ENCODE measurements at places on chromosomes 1 and 21.
A peak's percentile ranks its signal among the peaks of the same experiment; 100 is the strongest.

- DNase-seq: no peak
These were observed 19.1 kb upstream of the SPAG17 start for GRCh38 chr1:118204105-118204504.

DNA sequence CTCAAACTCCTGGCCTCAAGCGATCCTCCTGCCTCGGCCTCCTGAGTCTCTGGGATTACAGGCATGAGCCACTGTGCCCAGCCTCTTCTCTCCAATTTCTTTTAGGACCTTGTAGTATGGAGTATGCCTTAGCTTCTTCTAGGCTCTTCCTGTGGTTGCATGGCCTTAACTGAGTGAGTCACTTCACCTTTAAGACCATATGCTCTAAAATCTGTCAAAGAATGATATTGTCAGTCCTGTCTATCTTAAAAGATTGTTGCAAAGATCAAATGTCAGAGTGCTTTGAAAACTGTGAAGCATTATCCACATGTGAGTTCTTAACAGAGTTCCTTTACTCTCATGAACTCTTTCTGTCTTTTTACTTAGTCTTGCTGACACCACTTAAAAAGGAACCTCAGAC lies 37.2 kb downstream of the ATP2B4 start:
- no peak for DNase-seq

DNA sequence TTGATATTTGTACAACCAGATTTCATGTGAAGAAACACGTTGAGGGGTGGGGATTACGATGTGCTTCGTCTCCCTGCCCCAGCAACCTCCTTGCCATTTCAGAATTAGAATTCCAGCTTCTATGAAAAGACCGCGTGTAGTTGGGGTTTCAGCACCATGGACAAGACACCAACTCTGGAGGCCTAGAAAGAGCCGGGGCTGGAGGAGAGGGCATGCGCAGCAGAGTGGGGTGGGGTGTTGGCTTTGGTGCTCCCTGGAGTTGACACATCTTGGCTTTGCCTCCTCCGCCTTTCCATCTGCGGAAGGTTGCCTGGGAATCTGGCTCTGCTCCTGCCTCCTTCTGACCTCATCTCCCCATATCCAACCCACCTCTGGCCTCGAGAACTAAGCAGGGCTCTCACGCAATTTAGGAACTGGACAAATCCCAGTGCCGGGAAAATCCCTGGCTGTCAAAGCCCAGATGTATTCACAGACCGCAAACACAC lies 11.8 kb downstream of the HTR6 start:
- no peak for DNase-seq

- no peak for DNase-seq
These were observed 133.6 kb downstream of the TRIM33 start for GRCh38 chr1:114377356-114377755.

- no peak for DNase-seq
These were observed 24.1 kb upstream of the ZNF436 start for GRCh38 chr1:23393706-23394105.

- DNase-seq: no peak
These were observed 5.6 kb upstream of the HNRNPU start for GRCh38 chr1:244869950-244870349.

DNA sequence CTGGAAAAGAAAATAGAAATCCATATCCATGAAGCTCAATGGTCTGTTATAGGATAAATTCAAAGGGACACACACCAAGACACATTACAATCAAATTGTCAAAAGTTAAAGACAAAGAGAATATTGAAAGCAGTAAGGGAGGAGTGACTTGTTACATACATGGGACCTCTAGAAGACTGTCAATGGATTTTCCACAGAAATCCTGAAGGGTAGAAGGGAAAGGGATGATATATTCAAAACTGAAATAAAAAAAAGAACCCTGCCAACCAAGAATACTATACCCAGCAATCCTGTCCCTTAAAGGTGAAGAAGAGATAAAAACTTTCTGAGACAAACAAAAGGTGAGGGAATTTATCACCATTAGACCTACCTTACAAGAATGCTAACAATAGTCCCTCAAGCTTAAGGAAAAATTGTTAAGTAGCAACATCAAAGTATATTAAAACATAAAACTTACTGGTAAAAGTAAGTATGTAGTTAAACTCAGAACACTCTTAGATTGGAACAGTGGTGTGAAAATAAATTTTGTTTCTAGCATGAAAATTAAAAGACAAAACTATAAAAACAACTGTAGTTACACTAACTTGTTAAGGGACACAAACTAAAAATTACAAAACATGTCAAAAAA lies 103.2 kb upstream of the APP start:
- DNase-seq: no peak

DNA sequence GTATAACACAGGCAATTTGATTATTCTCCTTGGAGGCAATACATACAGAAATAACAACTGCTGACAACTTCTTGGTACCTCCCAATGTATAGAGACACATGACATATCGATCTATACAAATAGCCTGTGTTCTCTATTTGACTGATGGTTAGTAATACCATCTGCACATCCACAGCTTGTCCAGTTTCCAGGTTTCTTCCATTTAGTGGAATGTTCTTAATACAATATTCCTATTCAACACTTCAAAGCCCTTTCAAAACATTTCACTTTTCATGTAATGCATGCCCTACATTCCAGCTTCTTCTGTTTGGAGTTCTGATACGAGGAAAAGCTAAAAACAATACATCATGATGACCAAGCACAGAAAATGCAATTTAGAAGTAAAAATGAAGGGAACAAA lies 37.0 kb upstream of the GORAB start:
- DNase-seq: no peak

DNA sequence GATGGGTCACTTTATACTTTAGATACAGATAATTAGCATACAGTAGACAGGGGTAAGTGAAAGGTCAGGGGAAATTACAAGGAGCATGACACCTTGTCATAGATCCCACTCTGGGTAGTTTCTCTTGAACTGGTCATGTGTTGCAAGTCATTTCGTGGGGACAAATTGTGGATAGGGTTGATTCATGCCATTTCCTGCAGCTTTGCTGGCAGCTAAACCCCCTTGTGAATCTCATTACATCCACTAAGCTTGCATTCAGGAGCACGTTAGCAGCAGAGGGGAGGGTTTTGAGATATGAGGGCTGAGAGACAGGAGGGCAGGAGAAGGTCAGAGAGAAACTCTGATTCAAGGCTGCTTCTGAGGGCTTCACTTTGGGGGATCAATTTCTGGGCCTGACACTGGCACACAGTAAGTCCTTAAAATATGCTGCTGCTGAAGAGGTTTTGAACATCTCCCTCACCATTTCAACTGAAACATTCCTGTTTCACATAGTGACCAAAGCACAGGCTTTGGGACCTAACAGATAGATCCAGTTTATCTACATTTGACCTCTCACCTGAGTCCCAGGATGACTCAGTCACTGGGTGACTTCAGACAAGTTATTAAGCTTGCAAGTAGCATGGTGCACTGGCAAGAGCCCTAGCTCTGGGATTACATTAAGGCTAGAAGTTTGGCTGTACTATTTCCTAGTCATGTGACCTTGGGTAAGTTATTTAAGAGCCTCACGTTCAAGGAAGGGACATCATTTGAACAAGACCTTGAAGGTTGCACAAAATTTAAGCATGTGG lies 206.0 kb upstream of the USP24 start:
- no peak for DNase-seq

DNA sequence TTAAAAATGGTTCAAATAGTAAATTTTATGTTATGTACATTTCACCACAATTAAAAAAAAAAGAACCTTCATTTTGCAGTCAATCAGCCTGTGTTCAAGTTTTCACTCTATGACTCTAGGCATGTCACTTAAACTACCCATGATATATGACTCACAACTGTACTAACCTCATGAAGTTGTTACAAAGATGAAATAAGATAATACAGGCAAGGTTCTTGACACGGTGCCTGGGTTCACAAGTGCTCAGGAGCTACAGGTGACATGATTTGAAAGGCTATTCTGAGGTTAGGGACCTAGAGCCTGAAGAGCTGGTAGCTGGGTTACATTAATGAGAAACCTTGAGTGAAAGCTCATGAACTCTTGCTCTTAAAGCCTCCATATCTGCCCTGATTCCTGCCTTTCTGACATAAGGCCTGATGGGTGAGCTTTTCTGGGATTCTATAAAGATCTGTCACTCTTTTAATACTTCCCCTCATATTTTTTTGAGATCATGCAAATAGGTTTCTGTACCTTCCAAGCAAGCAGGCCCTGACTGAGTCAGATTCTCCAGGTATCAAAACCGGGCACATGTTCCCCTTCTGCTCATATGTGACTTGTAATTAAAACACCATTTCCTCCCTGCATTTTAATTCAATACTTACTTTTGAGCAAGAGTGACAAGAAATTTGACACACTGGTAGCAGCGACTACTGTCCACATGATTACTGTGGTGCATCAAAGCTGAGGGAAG lies 34.0 kb downstream of the PCSK9 start:
- DNase-seq: no peak

GRCh38 chr1:117810553-117810952 lies 118.9 kb downstream of the GDAP2 start:
- DNase-seq: no peak

DNA sequence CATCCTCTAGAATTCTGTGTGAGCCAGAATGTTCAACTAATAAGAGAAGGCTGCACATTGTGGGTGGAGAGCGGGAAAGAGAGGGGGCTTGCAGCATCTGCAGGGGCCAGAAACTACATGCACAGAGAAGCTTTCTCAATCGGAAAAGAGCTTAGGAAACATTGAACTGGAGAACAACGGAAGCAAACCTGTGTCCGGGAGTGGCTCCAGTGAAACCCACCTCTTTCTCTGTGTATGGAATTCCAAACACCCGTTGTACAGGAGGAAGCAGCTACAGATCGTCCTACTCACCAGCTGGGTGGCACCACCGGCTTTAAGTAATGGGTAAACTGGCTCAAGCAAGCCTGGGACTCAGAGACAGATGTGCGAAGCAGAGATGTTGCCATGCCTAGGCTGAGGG lies 14.0 kb upstream of the CSF1 start:
- no peak for DNase-seq

DNA sequence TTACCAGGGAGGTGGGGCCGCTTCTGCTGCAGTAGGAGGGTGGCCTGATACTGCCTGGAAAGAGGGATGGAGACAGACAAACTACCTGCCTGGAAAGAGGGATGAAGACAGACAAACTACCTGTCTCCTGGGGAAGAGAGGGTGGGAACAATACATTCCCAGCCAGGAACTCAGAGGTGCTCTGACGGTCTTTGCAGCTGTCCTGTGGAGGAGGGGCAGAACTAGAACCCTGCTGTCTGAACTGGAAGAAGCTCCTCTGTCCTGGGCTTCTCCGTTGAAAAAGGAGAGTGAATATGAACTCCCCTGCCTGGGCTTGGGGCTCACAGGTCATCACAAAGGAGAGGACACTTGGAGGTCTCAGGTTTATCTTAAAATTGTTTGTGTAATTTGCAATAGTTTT lies 40.3 kb upstream of the ETV3 start:
- DNase-seq: no peak

- DNase-seq: no peak
These were observed 3.6 kb downstream of the GUK1 start for GRCh38 chr1:228143480-228144192.

DNA sequence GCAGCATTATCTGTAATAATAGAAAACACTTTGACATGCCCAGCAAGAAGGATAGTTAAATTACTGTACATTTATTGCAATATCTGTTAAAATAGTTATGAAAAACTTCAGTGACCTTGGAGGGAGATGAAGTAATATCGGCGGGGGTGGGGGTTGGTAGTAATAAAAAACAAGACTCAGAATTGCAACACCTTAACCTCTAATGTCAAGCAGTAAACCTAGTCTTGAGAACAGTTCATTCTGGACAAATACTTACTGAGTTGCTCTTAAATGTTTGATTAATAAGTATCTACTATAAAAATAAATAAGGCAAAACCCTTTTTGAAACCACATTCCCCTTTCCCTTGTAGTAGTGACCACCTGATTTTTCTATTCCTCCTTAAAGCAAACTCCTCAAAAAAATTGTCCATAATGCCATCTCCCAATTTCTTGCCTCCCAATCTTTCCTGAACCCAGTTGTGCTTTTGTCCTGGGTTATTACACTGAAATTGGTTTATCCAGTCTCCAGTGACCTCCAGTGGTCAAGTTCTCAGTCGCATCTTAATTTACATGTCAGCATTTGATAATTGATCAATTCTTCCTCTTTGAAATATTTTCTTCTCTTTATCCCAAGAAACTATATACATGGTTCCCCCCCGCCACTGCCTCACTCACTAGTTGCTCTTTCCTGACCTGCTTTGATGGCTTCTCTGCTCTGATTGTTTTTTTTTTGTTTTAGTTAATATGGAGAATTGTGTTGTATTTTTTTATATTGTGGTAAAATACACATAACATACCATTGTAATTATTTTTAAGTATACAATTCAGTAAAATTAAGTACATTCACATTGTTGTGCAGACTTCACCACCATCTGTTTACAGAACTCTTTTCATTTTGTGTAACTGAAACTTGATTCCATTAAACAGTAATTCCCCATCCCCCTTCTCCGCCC lies 36.8 kb downstream of the RAP1A start:
- DNase-seq: peak; percentile 31

- no peak for DNase-seq
These were observed 751 bp downstream of the STUM start for GRCh38 chr1:226549094-226549936.

- DNase-seq: no peak
These were observed 139.4 kb upstream of the RAB4A start for GRCh38 chr1:229131243-229132105.

- DNase-seq: peak; percentile 48
These were observed 16.2 kb downstream of the CCSAP start for GRCh38 chr1:229326601-229327000.

DNA sequence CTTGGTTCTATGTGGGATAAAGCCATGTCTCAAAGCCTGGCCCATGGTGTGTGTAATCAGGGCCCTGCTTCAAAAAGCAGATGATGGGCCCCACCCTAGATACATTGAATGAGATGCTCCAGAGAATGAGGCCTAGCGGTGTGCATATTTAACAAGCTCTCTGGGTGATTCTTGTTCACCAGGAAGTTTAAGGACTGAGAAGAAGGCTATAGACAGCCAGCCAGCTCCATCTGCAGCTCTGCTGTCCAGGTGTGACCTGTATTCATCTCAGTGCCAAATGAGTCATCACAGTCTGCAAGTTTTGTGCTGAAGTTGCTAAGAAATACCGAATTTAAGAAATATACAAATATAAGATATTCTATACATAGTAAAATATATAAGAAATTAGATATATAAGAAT lies 182.0 kb upstream of the RUNX1 start:
- no peak for DNase-seq

- DNase-seq: no peak
These were observed 33.4 kb downstream of the TLR5 start for GRCh38 chr1:223109581-223110026.

- no peak for DNase-seq
These were observed 147.3 kb downstream of the DUSP10 start for GRCh38 chr1:221594576-221594975.

GRCh38 chr1:80656641-80657040 lies 1144.1 kb upstream of the ADGRL2 start:
- DNase-seq: no peak

GRCh38 chr21:30072496-30072895 lies 94.1 kb downstream of the CLDN17 start:
- no peak for DNase-seq

Measured in central memory CD4-positive, alpha-beta T cell (primary cell).